Thyroid gland (tissue), 4 donors: ENCODE measurements at places on chromosomes 3 and 15. TPM values are rescaled to one million over a fixed set of nuclear protein-coding genes. Genes with fewer than 3 reads are reported as not detected.
A peak's percentile ranks its signal among the peaks of the same experiment; 100 is the strongest.

Gene SMCO1
- not detected for total RNA-seq

GRCh38 chr3:51384055-51384725, 901 bp upstream of the MANF start:
- no peak for DNase-seq

- DNase-seq, result no peak
These were observed 161.5 kb downstream of the FEZF2 start for GRCh38 chr3:62211675-62212429.

DNA sequence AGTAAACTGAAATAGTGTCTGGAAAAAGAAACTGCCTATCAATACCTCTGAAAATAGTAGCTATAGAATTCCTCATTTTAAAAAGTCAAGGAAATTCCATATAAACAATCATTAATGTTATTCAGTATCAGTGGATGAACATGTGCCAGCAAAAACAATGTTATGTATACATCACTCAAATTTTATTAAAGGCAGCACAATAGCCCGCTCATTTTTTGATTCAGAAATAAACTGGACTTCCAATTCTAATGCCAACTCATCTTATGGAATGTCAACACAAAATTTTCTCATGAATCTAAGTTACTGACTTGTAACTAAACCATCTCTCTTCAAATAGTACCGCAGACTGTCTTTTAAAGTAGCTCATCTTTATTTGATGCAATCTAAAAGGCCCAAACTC, 19.0 kb downstream of the THBS1 start:
- no peak for DNase-seq

DNA sequence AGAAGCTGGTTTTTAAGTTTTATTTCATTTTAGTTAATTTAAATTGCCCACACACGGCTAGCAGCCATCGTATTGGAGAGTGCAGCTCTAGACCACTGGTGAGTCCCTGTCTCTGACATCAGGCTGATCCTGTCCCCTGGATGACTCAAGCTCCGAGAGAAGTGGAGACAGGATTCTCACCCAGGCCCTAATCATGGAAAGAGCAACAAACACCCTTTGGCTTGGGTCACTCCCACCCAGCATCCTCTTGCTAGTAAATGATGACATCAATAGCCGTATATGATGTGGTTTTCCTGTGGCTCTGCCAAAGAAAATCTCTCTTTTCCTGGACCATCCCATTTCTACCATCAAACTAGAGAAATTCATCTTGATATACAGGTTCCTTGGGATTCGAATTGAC, 182.2 kb downstream of the NTRK3 start:
- no peak for DNase-seq

Gene STRA6
- not detected for total RNA-seq

Gene AGBL1
- not detected for total RNA-seq

- no peak for DNase-seq
These were observed 49.6 kb downstream of the CHD2 start for GRCh38 chr15:92949604-92950249.

DNA sequence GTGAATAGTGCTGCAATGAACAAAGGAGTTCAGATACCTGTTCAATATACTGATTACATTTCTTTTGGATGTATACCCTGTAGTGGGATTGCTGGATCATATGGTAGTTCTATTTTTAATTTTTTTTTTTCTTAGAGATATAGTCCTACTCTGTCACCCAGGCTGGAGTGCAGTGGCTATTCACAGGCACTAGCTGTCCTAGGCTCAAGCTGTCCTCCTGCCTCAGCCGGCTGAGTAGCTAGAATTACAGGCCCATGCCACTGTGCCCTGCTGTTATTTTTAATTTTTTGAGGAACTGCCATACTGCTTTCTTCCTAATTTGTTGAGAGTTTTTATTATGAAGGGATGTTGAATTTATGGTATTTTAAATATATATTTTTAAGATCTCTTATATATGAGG, 23.0 kb upstream of the CACNA2D3 start:
- DNase-seq, result no peak

DNA sequence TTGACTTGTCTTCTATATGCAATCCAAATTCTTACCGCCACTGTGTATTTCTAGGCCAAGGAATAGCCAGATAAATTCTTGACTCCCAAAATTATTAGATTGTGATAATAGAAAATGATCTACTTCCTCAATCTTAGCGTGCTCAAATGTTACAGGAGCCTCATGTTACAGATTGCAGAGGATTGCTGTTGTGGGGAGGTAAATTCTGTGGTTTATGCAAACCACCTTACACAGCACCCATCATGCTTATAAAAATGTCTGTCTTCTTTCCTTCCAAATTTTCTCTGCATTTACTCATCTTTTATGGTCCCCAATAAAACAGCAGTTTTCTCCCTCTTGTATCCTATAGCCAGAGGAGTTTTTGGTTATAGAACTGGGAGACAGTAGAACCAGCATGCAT, 420.2 kb upstream of the ROBO1 start:
- DNase-seq, result no peak

Gene ZPLD1
- not detected for total RNA-seq

DNA sequence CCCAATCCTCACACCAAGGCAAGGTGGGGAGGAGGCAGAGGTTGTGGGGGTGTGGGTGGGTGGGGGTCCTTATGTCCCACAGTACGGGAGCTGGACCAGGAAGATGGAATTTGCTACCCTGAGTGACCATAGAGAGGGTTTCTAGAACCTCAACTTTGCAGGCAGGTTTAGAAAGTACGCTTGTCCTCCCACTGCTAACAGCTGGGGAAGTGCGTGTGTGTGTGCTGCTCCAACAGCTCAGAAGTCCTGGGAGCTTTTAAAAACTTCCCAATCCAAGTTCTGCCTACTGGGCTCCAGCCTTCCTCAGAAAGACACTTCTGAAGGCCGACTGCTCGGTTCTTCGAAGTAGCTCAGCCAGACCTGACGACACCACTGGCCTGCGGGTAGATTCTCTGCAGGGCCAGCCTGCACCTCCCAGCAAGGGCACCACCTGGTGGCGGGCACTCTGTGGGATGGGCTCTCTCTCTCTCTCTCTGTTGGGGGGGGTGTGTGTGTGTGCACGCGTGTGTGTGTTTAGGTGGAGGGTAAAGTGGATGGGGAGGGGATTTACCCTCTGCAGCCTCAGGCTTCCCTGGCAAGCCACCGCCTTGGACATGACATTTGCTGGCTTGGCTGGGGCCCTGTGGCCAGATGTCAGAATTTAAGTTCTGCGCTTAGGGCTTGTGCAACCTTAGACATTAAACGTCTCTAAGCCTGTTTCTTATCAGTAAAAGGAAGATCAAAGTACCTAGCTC, 15.6 kb downstream of the TMEM158 start:
- DNase-seq, result peak; percentile 91

Gene PROS1
- total RNA-seq, result 29.3 TPM
